Panc1 (cell line): ENCODE measurements at places on chromosomes 11 and 22. TPM values are rescaled to one million over a fixed set of nuclear protein-coding genes. Genes with fewer than 3 reads are reported as not detected.

DNA sequence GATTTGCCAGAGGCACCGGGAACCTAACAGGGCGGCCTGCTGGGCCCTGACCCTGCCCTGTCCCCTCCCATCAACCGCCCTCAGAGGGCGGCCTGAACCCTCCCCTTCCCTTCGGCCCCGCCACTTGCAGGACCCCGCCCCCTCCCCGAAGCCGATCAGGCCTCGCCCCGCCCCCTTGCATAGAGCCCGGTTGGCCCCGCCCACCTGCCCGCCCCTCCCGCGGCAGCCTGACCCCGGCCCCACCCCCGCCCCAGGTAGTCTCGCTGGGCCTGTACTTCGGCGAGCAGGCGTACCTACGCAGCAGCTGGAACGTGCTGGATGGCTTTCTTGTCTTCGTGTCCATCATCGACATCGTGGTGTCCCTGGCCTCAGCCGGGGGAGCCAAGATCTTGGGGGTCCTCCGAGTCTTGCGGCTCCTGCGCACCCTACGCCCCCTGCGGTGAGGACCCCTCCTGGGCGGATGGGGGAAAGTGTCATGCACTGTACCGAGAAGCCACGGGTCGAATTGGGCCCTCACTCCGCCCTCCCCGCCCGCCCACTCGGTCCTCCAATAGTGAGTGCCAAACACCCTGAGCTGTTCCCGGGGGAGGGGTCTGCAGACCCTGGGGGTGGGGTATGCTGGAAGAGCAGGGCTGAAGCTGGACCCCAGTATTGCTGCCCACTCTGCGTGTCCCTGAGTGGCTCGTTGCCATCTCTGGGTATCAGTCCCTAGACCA lies 94.1 kb downstream of the CACNA1I start:
- DNase-seq = no peak
- no peak overlapping the region for H3K4me3 ChIP-seq
- H3K27ac ChIP-seq = no peak overlapping the region

DNA sequence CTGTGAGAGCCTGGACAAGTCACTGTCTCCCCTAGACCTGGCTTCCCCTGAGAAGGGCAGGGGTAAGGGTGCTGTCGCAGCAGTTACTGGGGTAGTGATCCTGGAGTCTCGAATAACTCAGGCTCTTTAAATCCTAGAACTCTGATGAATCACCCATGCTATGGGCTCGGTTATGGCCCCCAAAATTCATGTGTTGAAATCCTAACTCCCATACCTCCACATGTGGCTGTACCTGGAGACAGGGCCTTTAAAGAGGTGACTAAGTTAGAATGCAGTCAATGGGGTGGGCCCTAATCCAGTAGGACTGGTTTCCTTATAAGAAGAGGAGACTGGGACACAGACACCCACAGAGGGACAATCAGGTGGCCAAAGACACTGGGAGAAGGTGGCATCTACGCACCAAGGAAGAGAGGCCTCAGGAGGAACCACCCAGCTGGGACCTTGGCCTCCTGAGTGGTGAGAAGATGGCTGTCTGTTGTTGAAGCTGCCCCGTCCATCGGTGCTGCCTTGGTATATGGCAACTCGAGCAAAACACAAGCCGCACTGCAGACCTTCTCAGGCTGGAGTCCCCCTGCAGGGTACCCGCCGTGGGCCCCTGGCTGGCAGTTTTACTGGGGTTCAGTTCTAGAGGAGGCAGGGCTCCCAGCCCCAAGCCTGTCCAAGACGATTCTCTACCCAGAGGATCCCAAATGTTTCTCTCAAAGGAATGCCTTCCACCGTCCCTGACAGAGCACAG lies 48.8 kb upstream of the SHISAL1 start:
- H3K27me3 ChIP-seq = no peaks in the 10 kb centered on the region
- DNase-seq = no peak
- peaks cover 8% of the 10 kb centered on the region; the same call in 1 of the 2 replicates for H3K4me1 ChIP-seq
- H3K36me3 ChIP-seq = no peaks in the 10 kb centered on the region
- no peak overlapping the region for H3K4me3 ChIP-seq

DNA sequence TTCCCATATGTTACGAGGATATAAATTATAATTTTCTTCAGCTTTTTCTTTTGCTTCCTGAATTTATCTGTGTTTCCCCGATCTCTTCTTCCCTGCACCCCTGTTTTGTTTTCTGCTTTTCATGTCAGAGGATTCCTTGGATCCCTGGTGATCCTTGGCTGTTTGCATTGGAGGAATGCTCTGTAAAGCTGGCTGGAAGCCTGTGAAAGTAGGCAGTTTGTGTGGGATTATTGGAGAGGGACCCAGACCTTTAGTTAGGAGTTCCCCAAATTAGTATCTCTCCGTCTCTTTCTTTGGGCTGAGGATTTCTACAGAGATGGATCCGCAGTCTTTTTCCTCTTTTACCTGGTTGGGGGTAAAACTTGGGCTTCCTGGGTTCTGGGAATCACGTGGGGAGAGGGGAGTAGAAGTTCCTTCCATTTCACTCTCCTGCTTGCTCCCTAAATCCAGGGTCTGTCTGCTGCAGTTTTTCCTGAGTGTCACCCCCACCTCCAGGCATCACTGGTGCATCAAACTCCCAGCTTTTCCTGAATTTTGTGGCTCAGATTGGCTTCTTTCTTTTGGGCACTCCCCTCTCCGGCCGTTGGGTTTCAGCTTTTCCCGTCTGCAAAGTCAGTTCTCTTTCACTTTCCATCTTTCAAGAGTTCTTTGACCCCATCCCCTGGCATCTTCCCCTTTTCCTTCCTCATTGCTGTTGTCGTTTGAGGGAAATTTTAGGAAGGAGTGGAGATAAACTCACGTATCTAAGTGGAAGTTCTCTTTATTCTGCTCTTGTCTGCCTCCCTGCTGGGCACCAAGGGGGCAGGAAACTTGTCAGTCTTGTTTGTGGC lies 79.1 kb upstream of the ALX4 start:
- no peak overlapping the region for H3K4me3 ChIP-seq
- H3K4me1 ChIP-seq = no peaks in the 10 kb centered on the region
- H3K27me3 ChIP-seq = peaks cover 3% of the 10 kb centered on the region
- DNase-seq = no peak

- DNase-seq = no peak
- no peaks in the 10 kb centered on the region for H3K36me3 ChIP-seq
- H3K4me3 ChIP-seq = no peak overlapping the region
- peaks cover 2% of the 10 kb centered on the region for H3K4me1 ChIP-seq
- H3K27me3 ChIP-seq = no peaks in the 10 kb centered on the region
Observed at GRCh38 chr11:1564535-1565172, 7.4 kb downstream of the DUSP8 start.

- no peak overlapping the region for H3K4me3 ChIP-seq
- H3K27ac ChIP-seq = no peak overlapping the region
- DNase-seq = no peak
- H3K36me3 ChIP-seq = no peaks in the 10 kb centered on the region
- no peaks in the 10 kb centered on the region for H3K4me1 ChIP-seq
Observed at GRCh38 chr11:84022201-84022600, 736.0 kb upstream of the CCDC90B start.

C1QTNF4 gene
- not detected for total RNA-seq

GRCh38 chr11:71144736-71145135 lies 107.6 kb downstream of the SHANK2 start:
- H3K4me1 ChIP-seq = no peaks in the 10 kb centered on the region
- H3K4me3 ChIP-seq = no peak overlapping the region
- no peaks in the 10 kb centered on the region for H3K27me3 ChIP-seq
- H3K27ac ChIP-seq = no peak overlapping the region
- no peaks in the 10 kb centered on the region for H3K36me3 ChIP-seq

GAS2 gene
- total RNA-seq = 0.87 TPM

DNA sequence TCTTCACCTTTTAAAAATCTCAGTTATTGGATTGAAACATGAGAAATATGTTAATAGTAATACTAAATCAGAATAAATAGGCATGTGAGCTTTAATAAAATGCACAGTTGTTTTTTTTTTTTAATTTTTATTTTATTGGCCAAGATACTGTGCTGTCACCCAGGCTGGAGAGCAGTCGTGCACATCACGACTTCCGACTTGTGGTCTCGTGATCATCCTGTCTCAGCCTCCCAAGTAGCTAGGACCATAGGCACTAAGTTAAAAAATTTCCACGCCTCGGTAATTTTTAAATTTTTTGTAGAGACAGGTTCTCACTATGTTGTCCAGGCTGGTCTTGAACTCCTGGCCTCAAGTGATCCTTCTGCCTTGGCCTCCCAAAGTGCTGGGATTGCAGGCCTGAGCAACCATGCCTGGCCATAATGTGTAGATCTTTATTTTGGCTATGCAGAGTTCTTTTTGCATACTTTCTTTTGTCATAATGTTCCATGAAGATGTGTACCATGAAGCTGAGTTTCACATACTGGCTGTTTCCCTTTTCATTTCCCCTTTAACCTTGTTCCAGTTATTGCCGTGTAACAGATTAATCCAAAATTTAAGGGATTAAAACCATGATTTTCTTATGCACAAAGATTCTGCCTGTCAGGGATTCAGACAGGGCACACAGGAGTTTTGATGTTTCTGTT lies 16.0 kb downstream of the CAPRIN1 start:
- no peak overlapping the region for H3K4me3 ChIP-seq
- no peak for DNase-seq

GRCh38 chr11:34379079-34379478 lies 21.3 kb upstream of the ABTB2 start:
- H3K36me3 ChIP-seq = no peaks in the 10 kb centered on the region
- H3K4me1 ChIP-seq = peaks cover 16% of the 10 kb centered on the region
- no peaks in the 10 kb centered on the region for H3K27me3 ChIP-seq
- DNase-seq = no peak
- H3K4me3 ChIP-seq = no peak overlapping the region; the same call in 1 of the 2 replicates

DNA sequence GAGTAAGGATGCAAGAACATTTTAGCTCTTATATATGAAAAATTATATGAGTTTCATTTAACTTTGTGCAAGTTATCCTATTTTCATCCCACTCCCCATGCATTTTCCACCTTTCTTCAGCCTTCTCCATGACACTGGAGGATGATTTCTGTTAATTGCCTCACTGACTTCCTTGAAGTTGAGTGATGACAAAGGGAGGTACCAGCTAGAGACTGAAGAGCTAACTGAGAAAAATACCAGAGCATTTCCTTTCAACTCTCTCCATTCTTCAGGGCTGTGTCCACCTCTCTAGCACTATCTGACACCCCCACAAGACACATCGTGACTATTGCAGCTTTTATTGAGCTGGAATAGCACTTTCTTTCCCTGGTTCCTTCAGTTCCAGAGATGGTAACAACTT lies 711.6 kb upstream of the LRRC4C start:
- no peak overlapping the region for H3K27ac ChIP-seq
- no peak for DNase-seq
- H3K4me1 ChIP-seq = no peaks in the 10 kb centered on the region
- no peaks in the 10 kb centered on the region for H3K27me3 ChIP-seq

BACE1 gene
- 4.9 TPM for total RNA-seq

GRCh38 chr11:44883277-44883676 lies 67.4 kb downstream of the TP53I11 start:
- no peak overlapping the region for H3K4me3 ChIP-seq
- H3K27ac ChIP-seq = no peak overlapping the region
- H3K4me1 ChIP-seq = peaks cover 2% of the 10 kb centered on the region; the same call in 1 of the 2 replicates

DNA sequence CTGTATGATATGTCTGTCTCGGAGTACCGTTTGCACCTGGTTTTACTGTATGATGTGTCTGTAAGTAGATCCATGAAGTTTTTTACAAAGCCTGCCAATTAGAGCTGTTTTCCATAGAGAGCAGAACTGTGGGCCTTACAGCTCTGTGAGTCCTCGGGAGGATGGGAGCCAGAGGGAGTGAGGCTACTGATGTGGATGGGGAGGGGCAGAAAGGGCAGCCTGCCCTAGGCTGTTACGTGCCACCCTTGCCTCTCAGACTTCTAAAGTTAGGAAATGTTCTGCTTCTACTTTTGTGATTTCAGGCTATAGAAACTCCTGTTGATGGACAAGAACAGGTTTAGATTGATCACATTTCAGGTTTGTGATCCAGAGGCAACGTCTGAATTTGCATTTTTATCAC lies 105.2 kb downstream of the PPP6R3 start:
- H3K36me3 ChIP-seq = peaks cover 44% of the 10 kb centered on the region
- no peaks in the 10 kb centered on the region for H3K27me3 ChIP-seq
- no peak for DNase-seq
- H3K4me3 ChIP-seq = no peak overlapping the region
- no peak overlapping the region for H3K27ac ChIP-seq
- no peaks in the 10 kb centered on the region for H3K4me1 ChIP-seq

GRCh38 chr11:30875806-30876205 lies 289.7 kb upstream of the MPPED2 start:
- H3K27me3 ChIP-seq = no peaks in the 10 kb centered on the region
- no peak overlapping the region for H3K4me3 ChIP-seq
- H3K27ac ChIP-seq = no peak overlapping the region
- no peak for DNase-seq

GRCh38 chr22:39621826-39622225 lies 51.3 kb downstream of the CACNA1I start:
- H3K4me3 ChIP-seq = no peak overlapping the region
- no peak for DNase-seq
- H3K4me1 ChIP-seq = no peaks in the 10 kb centered on the region
- H3K27me3 ChIP-seq = no peaks in the 10 kb centered on the region
- H3K27ac ChIP-seq = no peak overlapping the region

GRM5 gene
- 0.03 TPM for total RNA-seq

AQP11 gene
- 2.3 TPM for total RNA-seq

- H3K27me3 ChIP-seq = no peaks in the 10 kb centered on the region
- no peaks in the 10 kb centered on the region for H3K4me1 ChIP-seq
- no peaks in the 10 kb centered on the region for H3K36me3 ChIP-seq
- H3K27ac ChIP-seq = no peak overlapping the region
- H3K4me3 ChIP-seq = no peak overlapping the region
Observed at GRCh38 chr22:41762980-41763779, 37.3 kb upstream of the CCDC134 start.

DCDC1 gene
- total RNA-seq = not detected

DNA sequence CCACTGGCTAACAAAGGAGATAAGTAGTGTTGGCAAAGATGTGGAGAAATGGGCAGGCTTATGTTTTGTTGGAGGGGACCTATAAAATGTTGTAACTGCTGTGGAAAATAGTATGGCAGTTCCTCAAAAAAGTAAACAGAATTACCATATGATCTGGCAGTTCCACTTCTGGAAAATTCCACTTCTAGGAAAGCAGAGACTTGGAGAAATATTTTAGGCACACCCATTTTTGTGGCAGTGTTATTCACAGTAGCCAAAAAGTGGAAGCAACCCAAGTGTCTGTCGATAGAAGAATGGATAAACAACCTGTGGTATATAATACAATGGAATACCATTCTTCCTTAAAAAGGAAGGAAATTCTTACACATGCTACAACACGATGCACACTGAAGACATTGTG lies 57.0 kb upstream of the ADORA2A start:
- peaks cover 12% of the 10 kb centered on the region for H3K36me3 ChIP-seq
- no peak for DNase-seq
- H3K4me1 ChIP-seq = no peaks in the 10 kb centered on the region
- no peak overlapping the region for H3K27ac ChIP-seq
- H3K27me3 ChIP-seq = no peaks in the 10 kb centered on the region

DNA sequence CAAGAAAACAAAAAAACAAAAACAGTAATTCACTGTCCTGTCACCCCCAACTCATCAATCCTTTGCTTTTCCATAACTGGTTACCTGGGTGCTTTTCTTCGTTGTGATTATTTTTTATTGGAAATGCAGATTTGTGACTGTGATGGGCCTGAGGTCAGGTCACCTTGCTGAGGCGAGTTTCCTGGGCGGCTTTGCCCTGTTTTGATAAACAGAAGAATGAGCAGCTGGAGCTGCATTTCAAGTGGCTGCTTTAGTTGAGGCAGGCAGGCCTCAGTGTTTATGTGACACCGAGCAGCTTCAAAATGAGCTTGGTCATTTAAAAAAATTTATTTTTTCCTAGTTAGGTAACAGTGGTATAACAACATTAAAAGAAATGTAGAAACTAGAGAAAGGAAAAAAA lies 22.2 kb downstream of the PTPRJ start:
- H3K27me3 ChIP-seq = no peaks in the 10 kb centered on the region
- DNase-seq = no peak
- H3K36me3 ChIP-seq = no peaks in the 10 kb centered on the region
- no peak overlapping the region for H3K27ac ChIP-seq

GRCh38 chr11:20158597-20159257 lies 1.5 kb downstream of the DBX1 start:
- H3K27me3 ChIP-seq = peaks cover 27% of the 10 kb centered on the region
- no peak overlapping the region for H3K4me3 ChIP-seq
- H3K27ac ChIP-seq = no peak overlapping the region
